Progenitor cell of endocrine pancreas (in vitro differentiated cells): ENCODE measurements at places on chromosomes 6 and 20. TPM values are rescaled to one million over a fixed set of nuclear protein-coding genes. Genes with fewer than 3 reads are reported as not detected.

METTL24 gene
- total RNA-seq, result 10.0 and 14.8 TPM in 2 replicates

NEURL2 gene
- total RNA-seq, result 6.3 and 8.4 TPM in 2 replicates

HAO1 gene
- not detected in 2 replicates for total RNA-seq

DNA sequence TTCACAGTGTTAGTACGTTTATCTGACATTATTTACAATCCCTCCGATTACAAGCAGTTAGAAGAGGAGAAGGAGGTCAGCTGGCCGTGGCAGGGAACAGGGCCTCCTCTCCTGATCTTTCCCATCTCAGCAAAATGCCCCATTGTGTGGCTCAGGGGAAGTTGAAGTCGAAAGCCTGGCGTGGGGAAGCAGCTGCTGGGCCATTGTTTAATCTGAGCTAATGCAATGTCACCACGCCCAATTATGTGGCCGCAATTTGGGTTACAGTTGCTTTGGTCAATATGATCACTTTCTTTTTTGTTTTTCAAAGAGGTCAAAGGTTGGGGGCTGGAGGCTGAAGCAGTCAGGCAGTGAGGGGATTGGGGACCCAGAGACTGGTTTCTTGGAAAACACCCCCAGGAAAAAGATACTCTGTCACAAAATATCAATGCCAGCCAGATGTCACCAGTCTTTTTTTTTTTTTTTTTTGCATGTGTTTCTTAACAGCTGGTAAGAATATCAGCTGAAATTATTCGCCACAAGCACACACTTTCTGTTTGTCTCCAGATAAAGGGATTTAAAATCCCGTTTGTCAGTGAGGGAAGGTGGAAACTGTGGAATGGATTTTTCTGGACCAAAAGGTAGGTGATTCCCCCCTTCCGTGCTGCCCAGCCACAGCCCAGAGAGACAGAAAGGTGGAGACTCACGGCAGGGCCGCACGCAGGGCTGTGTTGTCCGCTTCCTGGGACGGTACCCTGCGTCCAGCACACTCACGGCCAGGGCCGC is 24.6 kb downstream of the DLL1 start:
- H3K27ac ChIP-seq, result peak overlapping the region; percentile 96
- no peak for DNase-seq
- peak overlapping the region; percentile 37 for H3K4me3 ChIP-seq
- H3K36me3 ChIP-seq, result no peaks in the 10 kb centered on the region
- H3K4me1 ChIP-seq, result peaks cover 56% of the 10 kb centered on the region

- peaks cover 7% of the 10 kb centered on the region for H3K27me3 ChIP-seq
- H3K36me3 ChIP-seq, result no peaks in the 10 kb centered on the region
- H3K4me3 ChIP-seq, result no peak overlapping the region
Measured at GRCh38 chr6:37030599-37030998, 25.1 kb downstream of the FGD2 start.

- peak; percentile 20 for DNase-seq
- H3K27me3 ChIP-seq, result no peaks in the 10 kb centered on the region
- no peak overlapping the region for H3K27ac ChIP-seq
Measured at GRCh38 chr6:131199568-131200272, 64.5 kb downstream of the AKAP7 start.

FAM83C gene
- total RNA-seq, result not detected in 2 replicates

SLC18B1 gene
- 19.1 and 19.5 TPM in 2 replicates for total RNA-seq

DNA sequence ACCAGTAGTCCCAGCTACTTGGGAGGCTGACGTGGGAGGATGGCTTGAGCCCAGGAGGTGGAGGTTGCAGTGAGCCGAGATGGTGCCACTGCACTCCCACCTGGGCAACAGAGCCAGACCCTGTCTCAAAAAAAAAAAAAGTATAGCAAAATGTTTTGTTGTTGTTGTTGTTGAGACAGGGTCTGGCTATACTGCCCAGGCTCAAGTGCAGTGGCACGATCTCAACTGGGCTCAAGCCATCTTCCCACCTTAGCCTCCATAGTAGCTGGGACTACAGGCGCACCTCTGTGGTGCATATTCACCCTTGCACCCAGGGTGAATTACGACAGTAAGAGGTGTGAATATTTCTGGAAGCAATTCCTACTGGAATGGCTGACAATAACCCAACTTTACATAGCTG is 11.4 kb upstream of the UBR2 start:
- H3K4me1 ChIP-seq, result peaks cover 3% of the 10 kb centered on the region
- DNase-seq, result no peak
- peaks cover 9% of the 10 kb centered on the region for H3K27me3 ChIP-seq

DNA sequence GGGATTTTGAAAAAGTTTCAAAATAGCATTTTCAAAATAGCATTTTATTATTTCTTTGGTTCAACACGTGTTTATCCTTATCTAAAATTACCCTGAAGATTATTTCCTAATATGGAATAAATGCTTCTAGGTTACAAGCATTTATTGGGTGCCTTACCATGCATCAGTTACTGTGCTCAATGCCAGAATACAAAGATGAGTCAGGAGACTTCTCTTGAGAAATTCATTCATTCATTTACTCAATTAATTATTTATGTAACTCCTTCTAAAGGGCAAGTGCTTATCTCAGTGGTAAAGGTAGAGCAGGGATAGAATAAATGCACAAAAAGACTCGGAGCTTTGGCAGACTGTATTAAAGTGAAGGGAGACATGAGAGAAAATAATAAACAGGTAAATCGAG is 150.1 kb upstream of the PDE7B start:
- no peak for DNase-seq
- no peaks in the 10 kb centered on the region for H3K36me3 ChIP-seq
- H3K27me3 ChIP-seq, result no peaks in the 10 kb centered on the region
- no peak overlapping the region for H3K4me3 ChIP-seq
- no peaks in the 10 kb centered on the region for H3K4me1 ChIP-seq

GRCh38 chr6:551405-551804 is 105.5 kb downstream of the HUS1B start:
- H3K4me3 ChIP-seq, result no peak overlapping the region
- no peak for DNase-seq
- peaks cover 5% of the 10 kb centered on the region for H3K36me3 ChIP-seq
- no peaks in the 10 kb centered on the region for H3K27me3 ChIP-seq
- no peak overlapping the region for H3K27ac ChIP-seq

GRCh38 chr6:154476494-154476893 is 34.0 kb downstream of the CNKSR3 start:
- H3K36me3 ChIP-seq, result peaks cover 7% of the 10 kb centered on the region
- H3K4me1 ChIP-seq, result peaks cover 9% of the 10 kb centered on the region
- H3K27me3 ChIP-seq, result no peaks in the 10 kb centered on the region
- H3K27ac ChIP-seq, result no peak overlapping the region

SCAF8 gene
- total RNA-seq, result 69.5 and 70.2 TPM in 2 replicates

SLC25A27 gene
- total RNA-seq, result 31.9 TPM in 2 replicates

GRCh38 chr20:13012886-13013285 is 4.1 kb downstream of the SPTLC3 start:
- H3K4me1 ChIP-seq, result peaks cover 38% of the 10 kb centered on the region
- DNase-seq, result no peak
- no peak overlapping the region for H3K4me3 ChIP-seq
- H3K27ac ChIP-seq, result peak overlapping the region; percentile 26
- no peaks in the 10 kb centered on the region for H3K27me3 ChIP-seq

DNA sequence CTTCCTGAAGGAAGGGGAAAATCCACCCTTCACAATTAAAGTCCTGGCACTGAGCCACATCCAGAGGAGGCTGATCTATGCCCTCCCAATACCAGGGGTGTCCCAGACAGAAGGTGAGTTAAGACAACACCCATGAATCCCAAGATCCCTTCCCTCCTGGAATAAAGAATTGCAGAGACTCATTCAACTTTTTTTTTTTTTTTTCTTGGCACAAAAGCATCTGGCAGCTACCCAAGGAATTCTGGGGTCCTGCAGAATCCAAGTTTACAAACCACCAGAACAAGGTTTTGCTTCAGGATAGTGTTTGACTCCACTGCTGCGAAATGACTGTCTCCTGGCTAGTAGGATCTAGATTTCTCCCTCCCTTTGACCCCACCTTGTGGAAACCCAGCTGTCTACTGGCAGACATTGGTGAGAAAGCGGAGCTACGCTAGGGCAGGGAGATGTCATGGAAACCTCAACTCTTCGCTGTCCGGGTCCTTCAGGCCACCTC is 37.4 kb downstream of the JAG1 start:
- no peak overlapping the region for H3K4me3 ChIP-seq
- peaks cover 11% of the 10 kb centered on the region for H3K4me1 ChIP-seq
- DNase-seq, result no peak
- no peak overlapping the region for H3K27ac ChIP-seq
- H3K36me3 ChIP-seq, result peaks cover 28% of the 10 kb centered on the region

GRCh38 chr6:74409447-74409846 is 713.4 kb downstream of the CD109 start:
- DNase-seq, result no peak
- H3K4me1 ChIP-seq, result no peaks in the 10 kb centered on the region
- H3K27ac ChIP-seq, result no peak overlapping the region
- H3K27me3 ChIP-seq, result no peaks in the 10 kb centered on the region

GRCh38 chr6:147033267-147033666 is 170.9 kb upstream of the STXBP5 start:
- H3K4me1 ChIP-seq, result no peaks in the 10 kb centered on the region
- DNase-seq, result no peak
- H3K27ac ChIP-seq, result no peak overlapping the region
- H3K36me3 ChIP-seq, result no peaks in the 10 kb centered on the region
- no peak overlapping the region for H3K4me3 ChIP-seq
- no peaks in the 10 kb centered on the region for H3K27me3 ChIP-seq

TFAP2C gene
- 0.50 and 0.80 TPM in 2 replicates for total RNA-seq

DNA sequence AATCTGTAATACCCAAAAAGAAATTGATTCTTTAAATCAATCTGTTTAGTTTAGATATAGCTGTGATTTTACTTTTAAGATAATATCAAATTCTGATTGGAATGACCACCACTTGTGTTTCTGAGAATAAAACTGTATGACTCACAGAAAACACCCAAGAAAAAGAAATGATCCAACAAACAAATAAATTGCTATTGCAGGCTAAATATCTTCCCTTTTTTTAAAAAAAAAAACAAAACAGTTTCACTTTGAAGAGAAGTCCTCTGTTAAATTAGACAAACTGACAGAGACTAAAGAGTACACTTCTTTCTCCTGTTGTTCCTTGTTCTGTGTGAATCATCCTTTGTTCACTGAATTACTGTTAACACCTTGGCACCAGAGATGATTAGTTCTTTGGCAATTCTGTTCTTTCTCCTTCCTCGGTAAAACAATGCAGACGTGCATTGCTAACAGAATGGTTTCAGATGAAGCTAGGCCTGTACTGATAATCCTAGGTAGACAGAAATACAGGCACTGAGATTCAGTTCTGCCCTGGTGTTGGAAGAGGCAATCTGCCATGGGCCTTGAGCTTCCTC is 895.2 kb upstream of the CITED2 start:
- H3K27me3 ChIP-seq, result no peaks in the 10 kb centered on the region
- peaks cover 25% of the 10 kb centered on the region for H3K4me1 ChIP-seq
- H3K4me3 ChIP-seq, result no peak overlapping the region
- no peak overlapping the region for H3K27ac ChIP-seq
- no peak for DNase-seq

CNKSR3 gene
- total RNA-seq, result 17.3 and 20.3 TPM in 2 replicates

- H3K4me1 ChIP-seq, result no peaks in the 10 kb centered on the region
- H3K27ac ChIP-seq, result no peak overlapping the region
- no peak for DNase-seq
- H3K36me3 ChIP-seq, result no peaks in the 10 kb centered on the region
- H3K4me3 ChIP-seq, result no peak overlapping the region
- peaks cover 3% of the 10 kb centered on the region for H3K27me3 ChIP-seq
Measured at GRCh38 chr6:36798852-36799251, 40.4 kb downstream of the CPNE5 start.

- no peak overlapping the region for H3K27ac ChIP-seq
- H3K4me3 ChIP-seq, result no peak overlapping the region
- H3K36me3 ChIP-seq, result no peaks in the 10 kb centered on the region
- peaks cover 5% of the 10 kb centered on the region for H3K27me3 ChIP-seq
Measured at GRCh38 chr20:62624325-62624690, 18.0 kb upstream of the SLCO4A1 start.

NOTCH4 gene
- 4.3 and 4.7 TPM in 2 replicates for total RNA-seq

FAM184A gene
- 20.9 and 23.0 TPM in 2 replicates for total RNA-seq

GRCh38 chr20:52230409-52230808 is 38.8 kb upstream of the ZFP64 start:
- no peaks in the 10 kb centered on the region for H3K36me3 ChIP-seq
- no peak for DNase-seq
- H3K4me3 ChIP-seq, result no peak overlapping the region
- peaks cover 7% of the 10 kb centered on the region for H3K4me1 ChIP-seq
- H3K27ac ChIP-seq, result no peak overlapping the region

DNA sequence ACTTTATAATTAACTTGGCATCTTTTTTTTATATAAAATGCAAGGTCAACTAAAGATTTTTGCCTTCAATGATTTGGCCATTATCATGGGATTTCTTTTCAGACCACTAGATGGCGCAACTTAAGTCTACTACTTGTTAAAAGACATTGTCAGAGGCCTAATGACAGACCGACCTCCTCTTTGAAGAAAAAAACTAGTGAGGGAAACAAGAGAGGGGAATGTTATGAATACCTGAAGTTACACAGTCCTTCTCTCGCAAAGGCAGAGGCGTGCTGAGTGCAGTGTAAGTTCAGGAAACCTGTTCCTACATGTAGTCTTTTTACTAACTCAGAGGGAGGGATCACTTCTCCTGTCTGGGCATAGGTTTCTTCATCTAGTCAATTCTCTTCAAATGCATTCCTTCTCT is 9.3 kb downstream of the TRAPPC3L start:
- peaks cover 11% of the 10 kb centered on the region for H3K4me1 ChIP-seq
- no peaks in the 10 kb centered on the region for H3K36me3 ChIP-seq
- peaks cover 3% of the 10 kb centered on the region for H3K27me3 ChIP-seq
- no peak overlapping the region for H3K4me3 ChIP-seq

SNRNP48 gene
- 19.2 and 20.1 TPM in 2 replicates for total RNA-seq

GHRH gene
- total RNA-seq, result 0.75 TPM in 1 of 2 replicates, not detected in the other

DNA sequence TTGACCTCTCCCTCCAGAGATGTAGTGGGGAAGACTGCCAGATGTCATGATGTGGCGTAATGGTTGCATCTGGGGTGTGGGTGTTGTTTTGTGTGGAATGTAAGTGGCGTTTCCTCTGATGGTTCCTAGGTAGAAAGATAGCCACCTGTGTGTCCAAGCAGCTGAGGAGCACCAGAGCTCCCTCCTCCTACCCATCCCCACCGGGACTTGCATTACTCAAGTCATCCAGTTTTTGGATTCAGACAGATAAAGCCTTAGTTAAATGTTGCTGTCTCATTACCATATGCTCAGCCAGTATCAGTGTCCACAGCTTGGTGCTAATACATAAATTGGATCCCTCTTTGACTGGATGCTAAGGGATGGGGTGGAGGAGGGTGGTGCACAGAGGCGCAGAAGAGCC is 282.3 kb downstream of the TBC1D7 start:
- H3K36me3 ChIP-seq, result no peaks in the 10 kb centered on the region
- H3K4me1 ChIP-seq, result peaks cover 3% of the 10 kb centered on the region
- H3K4me3 ChIP-seq, result no peak overlapping the region
- DNase-seq, result no peak
- no peak overlapping the region for H3K27ac ChIP-seq
- peaks cover 8% of the 10 kb centered on the region for H3K27me3 ChIP-seq

DNA sequence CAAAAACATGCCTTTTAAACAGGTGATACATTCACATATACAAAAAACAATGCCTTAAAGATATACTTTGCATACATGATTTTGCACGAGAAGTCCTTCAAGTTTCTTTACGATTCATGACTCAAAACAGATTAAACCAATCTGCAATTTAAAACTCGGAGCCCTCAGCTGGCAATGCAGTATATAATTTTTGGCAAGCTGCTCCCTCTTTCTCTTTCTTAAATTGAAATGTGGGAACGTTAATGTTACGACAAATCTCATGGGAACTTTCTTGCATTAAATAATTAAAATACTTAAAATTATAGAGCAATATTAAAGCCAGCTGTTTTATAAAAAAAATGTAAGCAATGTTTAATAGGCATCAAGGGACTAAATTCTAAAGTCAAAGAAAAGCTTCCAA is 334.6 kb downstream of the ESR1 start:
- H3K27me3 ChIP-seq, result no peaks in the 10 kb centered on the region
- H3K27ac ChIP-seq, result no peak overlapping the region
- peaks cover 22% of the 10 kb centered on the region for H3K36me3 ChIP-seq

GRCh38 chr6:39929039-39929732 is 5.1 kb downstream of the MOCS1 start:
- H3K36me3 ChIP-seq, result peaks cover 12% of the 10 kb centered on the region
- no peak for DNase-seq
- H3K4me3 ChIP-seq, result no peak overlapping the region
- H3K27me3 ChIP-seq, result peaks cover 6% of the 10 kb centered on the region
- peaks cover 19% of the 10 kb centered on the region for H3K4me1 ChIP-seq
